ENCODE measurements at places on chromosomes 6 and 20.

GRCh38 chr20:38144974-38145728, 19.9 kb downstream of the TGM2 start:
- DNase-seq = no peak

- DNase-seq = no peak
Measured at GRCh38 chr6:38341496-38341895, 298.2 kb downstream of the BTBD9 start.

DNA sequence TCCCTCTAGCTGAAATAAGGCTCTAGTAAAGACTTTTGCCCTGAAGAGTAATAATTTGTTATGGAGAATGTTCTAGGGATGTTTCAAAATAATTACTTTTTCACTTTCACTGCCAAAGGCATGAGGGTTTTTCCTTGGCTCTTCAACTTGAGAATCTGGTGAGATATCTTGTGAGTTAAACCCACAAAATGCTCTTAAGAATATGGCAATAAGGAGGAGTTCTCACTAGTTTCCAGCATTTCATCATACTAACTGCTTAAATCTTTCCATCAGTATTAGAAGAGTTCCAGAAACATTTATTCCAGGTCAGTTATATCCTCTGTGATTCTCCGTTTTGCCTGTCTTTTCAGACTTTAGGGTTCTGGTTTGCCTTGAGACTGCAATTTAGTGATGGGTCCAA, 785.6 kb upstream of the GJE1 start:
- DNase-seq = no peak

GRCh38 chr6:48397887-48398286, 286.9 kb upstream of the PTCHD4 start:
- DNase-seq = no peak

Data from OCI-M1 (cell line).